ENCODE measurements at places on chromosomes 3 and 15.

DNA sequence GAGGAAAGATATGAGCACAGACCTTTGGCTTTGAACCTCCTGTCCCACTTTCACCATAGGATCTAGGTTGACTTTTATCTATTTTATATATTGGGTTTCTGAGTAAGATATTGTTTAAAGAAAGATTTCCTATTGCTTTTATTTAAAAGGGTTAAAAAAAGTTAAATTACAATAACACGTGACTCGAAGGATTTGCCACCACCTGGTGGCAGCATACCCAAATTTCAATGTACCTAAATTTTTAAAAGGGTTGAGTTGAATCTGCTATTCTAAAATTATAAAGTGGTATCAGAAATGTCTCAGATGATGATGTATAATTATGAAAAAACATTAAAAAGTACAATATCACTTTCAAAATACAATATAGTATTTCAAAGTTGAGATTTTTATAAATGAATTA is 368.4 kb downstream of the MECOM start:
- peak; percentile 17 for DNase-seq

DNA sequence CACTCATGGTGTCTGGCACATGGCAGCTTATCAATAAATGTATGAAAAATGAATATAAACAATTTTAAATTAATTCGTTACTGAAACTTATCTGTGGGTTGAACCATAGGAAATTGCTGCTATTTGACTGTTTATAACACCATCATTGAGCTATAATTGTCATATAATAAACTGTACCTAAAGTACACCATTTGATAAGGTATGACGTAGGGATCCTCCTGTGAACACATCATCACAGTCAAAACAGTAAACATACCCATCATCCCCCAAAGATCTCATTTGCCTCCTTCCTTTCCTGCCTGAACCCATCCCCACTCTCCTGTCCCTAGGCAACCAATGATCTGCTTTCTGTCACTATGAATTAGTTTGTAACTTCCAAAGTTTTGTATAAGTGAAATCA is 151.0 kb upstream of the SLC2A2 start:
- DNase-seq: no peak

GRCh38 chr15:47731230-47731629 is 13.9 kb downstream of the SEMA6D start:
- no peak for DNase-seq

GRCh38 chr3:126827121-126827520 is 123.1 kb downstream of the CHCHD6 start:
- no peak for DNase-seq

GRCh38 chr3:195075199-195075940 is 195.6 kb downstream of the XXYLT1 start:
- DNase-seq: no peak

GRCh38 chr3:52787672-52788625 is 6.6 kb upstream of the ITIH3 start:
- DNase-seq: no peak

DNA sequence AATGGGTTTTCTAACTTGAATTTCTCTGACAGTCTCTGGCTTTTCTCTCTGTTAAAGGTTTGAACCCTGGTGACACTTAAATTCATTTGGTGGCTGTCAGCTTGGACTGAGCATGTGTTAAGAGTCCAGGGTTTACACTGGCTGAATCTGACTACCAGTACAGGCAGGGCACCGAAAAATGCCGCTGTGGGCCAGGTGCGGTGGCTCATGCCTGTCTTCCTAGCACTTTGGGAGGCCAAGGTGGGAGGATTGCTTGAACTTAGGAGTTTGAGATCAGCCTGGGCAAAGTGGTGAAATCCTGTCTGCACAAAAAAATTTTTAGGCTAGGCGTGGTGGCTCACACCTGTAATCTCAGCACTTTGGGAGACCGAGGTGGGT is 1.8 kb downstream of the MANF start:
- DNase-seq: no peak

DNA sequence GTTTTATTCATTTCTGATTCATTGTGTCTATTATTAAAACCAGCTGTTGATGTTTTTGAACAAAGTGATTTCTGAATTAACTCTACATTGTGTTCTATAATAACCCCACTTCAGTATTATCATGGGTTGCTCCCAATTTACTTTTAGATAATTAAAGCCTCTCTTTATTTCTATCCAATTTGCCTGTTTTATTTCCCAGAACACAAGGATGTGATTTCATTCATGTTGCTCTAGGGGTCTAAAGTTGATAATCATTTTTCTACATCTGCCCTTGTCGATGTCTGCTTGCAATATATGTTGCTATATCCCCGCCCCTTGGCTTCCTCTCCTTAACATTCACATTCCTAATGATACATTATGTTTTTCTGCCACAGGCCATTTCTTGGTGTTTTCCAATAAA is 747.3 kb downstream of the CADM2 start:
- no peak for DNase-seq

DNA sequence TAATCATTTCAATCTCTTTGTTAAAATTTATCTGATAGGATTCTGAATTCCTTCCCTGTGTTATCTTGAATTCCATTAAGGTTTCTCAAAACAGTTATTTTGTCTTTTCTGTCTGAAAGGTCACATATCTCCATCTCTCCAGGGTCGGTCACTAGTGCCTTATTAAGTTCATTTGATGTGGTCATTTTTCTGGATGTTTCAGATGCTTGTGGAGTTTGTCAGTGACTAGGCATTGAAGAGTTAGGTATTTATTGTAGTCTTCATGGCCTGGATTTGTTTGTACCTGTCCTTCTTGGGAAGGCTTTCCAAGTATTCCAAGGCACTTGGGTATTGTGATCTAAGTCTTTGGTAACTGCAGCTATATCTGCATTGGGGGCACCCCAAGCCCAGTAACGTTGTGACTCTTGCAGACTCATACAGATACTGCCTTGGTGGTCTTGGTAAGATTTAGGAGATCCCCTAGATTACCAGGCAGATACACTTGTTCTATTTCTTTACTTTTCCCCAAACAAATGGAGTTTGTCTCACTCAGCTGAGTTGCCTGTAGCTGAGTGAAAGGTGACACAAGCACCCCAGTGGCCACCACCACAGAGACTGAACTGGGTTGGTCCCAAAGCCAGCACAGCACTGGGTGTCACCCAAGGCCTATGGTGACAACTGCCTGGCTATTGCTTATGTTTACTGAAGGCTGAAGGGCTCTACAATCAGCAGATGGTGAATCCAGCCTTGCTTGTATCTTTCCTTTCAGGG is 18.9 kb upstream of the SLC27A2 start:
- DNase-seq: no peak

- no peak for DNase-seq
Measured at GRCh38 chr3:70519913-70520659, 207.6 kb upstream of the MDFIC2 start.

DNA sequence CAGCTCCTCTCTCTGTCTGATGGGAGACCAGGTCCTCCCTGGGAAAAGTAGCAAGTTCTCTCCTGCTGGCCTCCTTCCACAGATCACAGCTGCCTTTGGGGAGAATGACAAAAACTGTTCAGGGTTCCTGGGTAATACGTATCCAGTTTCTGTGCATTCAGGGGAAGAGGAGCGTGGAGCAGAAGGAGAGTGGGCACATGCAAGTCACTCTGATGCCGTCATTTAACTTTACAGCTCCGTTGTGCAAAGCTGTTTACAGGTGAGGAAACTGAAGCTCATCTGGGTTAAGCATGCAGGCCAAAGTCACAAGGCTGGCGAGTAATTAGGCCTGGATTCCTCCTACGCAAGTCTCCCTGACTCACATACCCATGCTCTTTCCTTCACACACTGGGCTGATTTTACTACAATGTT is 7.5 kb upstream of the TM4SF1 start:
- DNase-seq: no peak

DNA sequence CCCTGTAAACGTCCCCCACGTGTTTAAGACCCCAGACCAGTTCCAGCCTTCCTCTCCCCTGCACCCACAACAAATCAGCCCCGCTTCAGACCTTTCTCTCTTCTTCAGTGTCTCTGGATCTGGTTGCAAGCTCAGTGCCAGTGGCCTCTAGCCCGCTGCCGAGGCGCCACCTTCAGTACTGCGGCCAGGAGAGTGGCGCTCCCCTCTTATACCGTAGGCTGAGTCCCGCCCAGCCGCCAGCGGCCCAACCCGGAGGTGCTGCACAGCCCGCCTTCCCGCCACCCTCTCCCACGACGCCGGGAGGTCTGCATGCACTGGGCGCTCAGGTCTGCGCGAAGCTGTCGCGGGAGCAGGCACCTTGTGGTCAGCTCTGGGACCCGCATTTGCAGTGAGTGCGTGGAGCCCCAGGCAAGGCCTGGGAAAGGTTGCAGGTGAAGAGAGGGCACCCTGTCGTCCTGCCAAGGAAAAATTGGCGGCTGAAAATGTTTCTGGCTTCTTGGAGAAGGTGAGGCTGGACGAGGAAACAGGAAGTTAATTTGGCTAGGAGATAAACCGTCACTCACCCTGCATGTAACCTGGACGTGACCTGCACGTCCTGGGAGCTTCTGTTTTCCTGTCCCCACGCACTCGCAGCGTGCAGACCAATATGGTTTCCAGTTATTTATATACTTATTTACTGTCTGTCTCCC is at the start of gene C2CD4B:
C2CD4B (minus strand) TSS at position 182 of the 689 bp plus-strand sequence. CDS start 301 bp downstream, outside the sequence.
- DNase-seq: peak; percentile 14

DNA sequence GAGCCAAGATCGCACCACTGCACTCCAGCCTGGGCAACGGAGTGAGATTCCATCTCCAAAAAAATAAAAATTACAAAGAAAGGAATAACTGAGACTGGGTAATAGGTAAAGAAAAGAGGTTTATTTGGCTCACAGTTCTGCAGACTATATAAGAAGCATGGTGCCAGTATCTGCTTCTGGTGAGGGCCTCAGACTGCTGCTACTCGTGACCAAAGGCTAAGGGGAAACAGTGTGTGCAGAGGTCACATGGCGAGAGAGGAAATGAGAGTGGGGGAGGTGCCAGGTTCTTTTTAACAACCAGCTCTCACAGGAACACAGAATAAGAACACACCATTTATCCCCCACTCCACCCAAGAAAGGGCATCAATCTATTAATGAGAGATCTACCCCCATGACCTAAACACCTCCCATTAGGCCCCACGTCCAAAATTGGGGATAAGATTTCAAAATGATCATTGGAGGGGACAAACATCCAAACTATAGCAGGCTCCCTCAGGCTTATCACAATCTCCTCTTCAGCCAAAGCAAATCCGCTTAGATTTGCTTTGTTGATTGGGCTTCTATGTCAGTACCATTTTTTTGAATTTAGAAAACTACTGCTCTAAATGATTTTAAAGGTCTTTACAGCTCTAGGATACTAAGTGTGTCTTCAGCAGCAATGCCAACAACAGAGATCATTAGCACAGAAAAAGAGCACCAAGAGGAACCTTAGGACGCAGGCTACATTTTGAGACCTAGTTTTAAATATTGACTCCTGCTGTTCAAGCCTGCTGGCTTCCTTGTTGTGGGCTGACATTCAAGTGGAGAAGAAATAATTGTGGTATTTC is 84.2 kb upstream of the TBL1XR1 start:
- DNase-seq: peak; percentile 57

DNA sequence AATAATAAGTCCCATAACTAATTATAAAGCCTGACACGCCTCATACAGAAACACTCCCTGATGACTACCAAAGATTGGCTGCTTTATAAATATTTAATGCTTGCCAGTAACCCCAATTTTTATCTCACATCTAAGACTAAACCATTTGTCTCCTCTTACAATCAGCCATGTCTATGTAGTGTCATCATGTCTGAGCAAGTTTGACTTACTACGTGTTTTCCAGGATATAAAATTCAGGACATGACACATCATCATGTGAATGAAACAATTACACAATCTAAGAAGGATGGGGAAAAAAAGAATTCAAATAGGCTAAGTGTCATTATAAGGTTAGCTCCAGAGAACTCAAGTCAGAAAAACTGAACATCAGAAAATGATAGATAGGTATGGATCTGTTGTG is 208.7 kb downstream of the MECOM start:
- DNase-seq: no peak

DNA sequence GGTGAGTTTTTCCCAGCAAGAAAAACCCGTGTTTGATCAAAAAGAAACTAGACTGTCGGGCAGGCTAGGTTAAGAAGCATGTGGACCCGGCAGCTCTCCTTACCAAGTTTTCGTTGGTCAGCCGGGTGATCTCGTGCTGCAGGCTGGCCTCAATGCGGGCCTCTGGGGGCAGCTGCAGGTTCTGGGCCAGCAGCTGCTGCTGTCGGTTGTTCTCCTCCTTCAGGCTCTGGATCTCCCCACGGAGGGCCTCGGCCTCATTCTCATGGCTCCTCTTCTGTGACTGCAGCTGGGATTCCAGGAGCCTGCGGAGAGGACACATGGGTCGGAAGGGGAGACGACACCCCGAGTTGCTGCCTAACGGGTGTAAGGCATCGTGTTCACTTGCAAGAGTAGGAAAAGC is 44.5 kb upstream of the MYO5C start:
- DNase-seq: no peak

GRCh38 chr15:62564886-62565633 is 400.0 kb upstream of the C2CD4B start:
- no peak for DNase-seq

- no peak for DNase-seq
Measured at GRCh38 chr3:157220883-157221282, 60.9 kb upstream of the CCNL1 start.

GRCh38 chr3:160929595-160929994 is 173.6 kb downstream of the PPM1L start:
- DNase-seq: peak; percentile 46

DNA sequence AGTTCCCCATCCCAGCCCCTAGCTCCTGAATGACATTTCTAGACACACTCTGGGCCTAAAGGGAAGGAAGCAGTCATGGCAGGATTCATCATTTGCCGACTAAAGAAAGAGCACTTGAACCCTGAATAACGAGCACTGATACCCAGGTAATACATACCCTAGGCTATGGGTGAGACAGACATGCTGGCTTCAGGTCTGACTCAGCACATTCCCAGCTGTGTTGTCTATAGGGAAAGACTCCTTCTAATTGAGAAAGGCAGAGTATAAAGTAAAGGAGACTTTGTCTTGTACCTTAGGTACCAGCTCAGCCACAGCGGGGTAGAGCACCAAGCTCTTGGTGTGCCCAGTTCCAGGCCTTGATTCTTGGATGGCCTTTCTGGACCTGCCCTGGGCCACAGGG is 870.5 kb downstream of the PDCD6IP start:
- no peak for DNase-seq

GRCh38 chr3:66574091-66574490 is 73.3 kb upstream of the LRIG1 start:
- no peak for DNase-seq

GRCh38 chr3:116716490-116716889 is 6.9 kb downstream of the TUSC7 start:
- no peak for DNase-seq

DNA sequence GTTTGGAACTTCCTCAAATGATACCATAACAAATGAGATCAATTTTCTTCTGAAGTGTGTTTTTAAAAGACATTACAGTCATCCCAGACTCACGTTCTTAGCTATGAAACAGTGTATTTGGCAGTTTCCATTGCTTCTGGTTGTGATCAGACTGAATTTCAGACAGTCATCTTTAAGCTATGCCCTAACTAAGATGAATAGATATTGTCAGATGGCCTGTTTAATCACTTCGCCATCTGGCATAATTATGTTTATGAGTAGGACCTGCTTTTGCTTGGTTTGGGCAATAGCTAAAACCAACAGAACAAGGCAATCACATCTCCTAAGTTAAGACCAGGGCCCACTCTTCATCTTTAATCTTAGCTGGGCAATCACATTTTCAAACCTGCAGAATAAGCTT is 313.1 kb downstream of the SV2B start:
- no peak for DNase-seq

GRCh38 chr3:140546649-140547048 is 131.2 kb upstream of the TRIM42 start:
- no peak for DNase-seq

GRCh38 chr3:151203051-151203420 is at the start of gene GPR171:
TSS of gene GPR171 (minus strand) at chr3:151203216. CDS start at chr3:151199386, 3,830 bp downstream.
- no peak for DNase-seq

Data from WERI-Rb-1 (cell line).